ENCODE measurements at places on chromosomes 7 and 10.

- no peak for DNase-seq
These were observed 148.0 kb downstream of the TSPAN12 start for GRCh38 chr7:120709972-120710320.

GRCh38 chr7:123360631-123361030 lies 160.9 kb upstream of the SLC13A1 start:
- no peak for DNase-seq

GRCh38 chr7:73831834-73832651 lies 1.2 kb downstream of the CLDN4 start:
- no peak for DNase-seq

GRCh38 chr7:14206121-14206520 lies 216.7 kb upstream of the ETV1 start:
- DNase-seq, result no peak

- no peak for DNase-seq
These were observed 32.0 kb downstream of the ANTXRL start for GRCh38 chr10:46318799-46319198.

GRCh38 chr10:11020548-11020942 lies 2.9 kb downstream of the CELF2 start:
- DNase-seq, result no peak

GRCh38 chr10:131534836-131535235 lies 223.3 kb upstream of the TCERG1L start:
- DNase-seq, result no peak

GRCh38 chr10:58868736-58869435 lies 307.6 kb upstream of the PHYHIPL start:
- no peak for DNase-seq

DNA sequence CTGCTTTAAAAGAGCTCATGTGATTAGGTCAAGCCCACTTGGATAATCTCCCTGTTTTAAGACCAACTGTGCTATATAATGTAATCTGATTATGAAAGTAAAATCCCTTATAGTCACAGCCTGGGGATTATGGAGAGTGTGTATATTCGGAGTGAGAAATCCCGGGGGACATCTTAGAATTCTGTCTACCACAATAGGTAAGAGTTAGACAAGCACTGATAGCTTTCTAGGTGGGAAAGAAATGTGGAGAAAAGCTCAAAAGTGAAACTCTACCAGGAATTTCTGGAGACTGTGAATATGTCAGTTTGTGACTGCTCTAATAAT lies 2.9 kb upstream of the VCL start:
- DNase-seq, result no peak

- DNase-seq, result no peak
These were observed 92.8 kb downstream of the VIPR2 start for GRCh38 chr7:159051916-159052315.

DNA sequence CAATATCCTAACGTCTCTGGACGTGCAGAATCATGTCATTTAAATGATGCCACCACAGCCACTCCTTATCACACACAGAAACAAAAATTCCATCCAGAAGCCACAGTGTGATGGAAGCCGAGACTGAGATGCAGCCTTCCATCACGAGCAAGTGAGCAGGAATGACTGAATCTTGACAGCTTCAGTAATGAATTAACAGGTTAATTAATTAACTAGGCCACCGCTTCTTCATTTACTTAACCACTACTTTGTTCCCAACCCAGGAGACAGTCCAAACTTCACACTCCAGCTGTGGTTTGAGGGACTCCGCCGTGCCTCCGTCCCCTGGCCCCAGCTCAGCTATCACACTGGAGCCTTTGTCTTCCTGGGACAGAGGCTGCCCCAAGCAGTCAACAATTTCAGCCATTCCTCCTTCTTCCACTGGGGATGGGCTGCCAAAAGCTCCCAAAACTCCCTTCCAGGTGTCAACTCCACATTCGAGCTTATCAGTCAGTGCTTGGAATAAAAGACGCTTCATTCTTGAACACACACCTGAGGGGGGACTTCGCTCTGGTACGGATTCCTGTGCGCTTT lies 65.9 kb downstream of the FGFR2 start:
- DNase-seq, result no peak

DNA sequence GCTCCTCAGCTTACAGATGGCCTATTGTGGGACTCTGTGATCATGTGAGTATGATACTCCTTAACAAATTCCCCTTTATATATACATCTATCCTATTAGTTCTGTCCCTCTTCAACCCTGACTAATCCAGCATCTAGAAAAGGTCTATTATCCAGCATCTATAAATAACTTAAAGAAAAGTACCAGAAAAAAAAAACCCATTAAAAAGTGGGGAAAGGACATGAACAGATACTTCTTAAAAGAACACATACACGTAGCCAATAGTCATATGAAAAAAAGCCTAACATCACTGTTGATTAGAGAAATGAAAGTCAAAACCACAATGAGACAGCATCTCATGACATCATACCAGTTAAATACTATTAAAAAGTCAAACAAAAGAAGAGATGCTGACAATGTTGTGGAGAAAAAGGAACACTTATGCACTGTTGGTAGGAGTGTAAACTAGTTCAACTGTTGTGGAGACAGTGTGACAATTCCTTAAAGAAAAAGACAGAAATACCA lies 549.5 kb upstream of the GRM3 start:
- no peak for DNase-seq

GRCh38 chr7:727806-728460 lies 852 bp upstream of the PRKAR1B start:
- no peak for DNase-seq

GRCh38 chr7:38367301-38367890 lies 94.0 kb upstream of the TARP start:
- DNase-seq, result no peak

DNA sequence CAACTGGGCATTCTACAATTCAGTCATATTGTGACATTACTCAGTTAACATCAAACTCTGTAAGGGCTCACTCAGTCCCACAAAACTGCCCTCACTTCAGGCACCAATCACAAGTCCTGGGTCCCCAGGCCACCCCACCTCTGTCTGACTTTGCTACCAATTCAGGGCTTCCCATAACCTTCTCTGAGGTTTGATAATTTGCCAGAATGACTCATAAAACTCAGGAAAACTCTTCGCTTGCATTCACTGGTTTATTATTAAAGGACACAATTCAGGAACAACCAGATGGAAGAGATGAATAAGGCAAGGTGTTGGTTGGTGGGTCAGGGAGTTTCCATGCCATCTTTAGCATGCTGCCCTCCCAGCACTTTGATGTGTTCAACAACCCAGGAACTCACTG lies 41.3 kb downstream of the AVL9 start:
- no peak for DNase-seq

DNA sequence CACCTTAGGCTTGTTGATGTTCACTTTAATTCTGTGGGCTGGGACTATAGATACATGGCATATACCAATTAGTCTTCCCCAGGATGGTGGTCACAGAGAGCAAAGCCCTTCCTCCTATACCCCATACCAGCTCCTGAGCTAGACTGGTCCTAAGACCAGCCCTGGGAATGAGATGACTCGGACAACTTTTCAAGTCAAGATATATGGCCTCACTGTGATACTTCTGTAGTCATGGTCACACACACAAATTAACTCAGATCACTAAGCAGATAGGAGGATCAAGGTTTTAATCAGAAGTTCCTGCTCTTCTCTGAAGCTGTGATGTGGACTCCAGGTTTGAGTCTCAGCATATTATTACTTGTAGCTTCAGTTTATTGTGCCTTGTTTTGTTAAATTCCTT lies 53.1 kb downstream of the SLK start:
- DNase-seq, result no peak

- peak; percentile 72 for DNase-seq
These were observed 87.4 kb upstream of the TNS3 start for GRCh38 chr7:47669178-47669891.

- DNase-seq, result no peak
These were observed 211.0 kb downstream of the TCF7L2 start for GRCh38 chr10:113161066-113161465.

- no peak for DNase-seq
These were observed 4.6 kb upstream of the TMEM139 start for GRCh38 chr7:143280160-143280559.

DNA sequence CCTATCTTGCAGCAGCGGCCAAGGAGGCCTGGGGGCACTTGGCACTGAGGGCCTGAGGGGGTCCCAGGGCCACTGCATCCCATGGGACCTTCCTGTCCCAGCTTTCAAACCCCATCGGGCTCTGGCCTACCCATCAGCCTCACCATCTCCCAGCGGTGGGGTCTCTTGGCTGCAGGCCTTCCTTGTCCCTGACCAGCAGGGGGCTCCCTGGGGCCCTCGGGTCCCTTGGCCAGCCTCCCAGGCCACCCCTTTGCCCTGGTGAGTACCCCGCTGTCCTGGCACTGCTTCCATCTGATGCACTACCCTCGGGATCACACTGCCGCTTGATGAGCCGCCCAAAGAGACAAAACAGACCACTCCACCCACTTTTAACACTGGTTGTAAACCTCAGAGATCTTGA lies 43.5 kb downstream of the YKT6 start:
- DNase-seq, result no peak

DNA sequence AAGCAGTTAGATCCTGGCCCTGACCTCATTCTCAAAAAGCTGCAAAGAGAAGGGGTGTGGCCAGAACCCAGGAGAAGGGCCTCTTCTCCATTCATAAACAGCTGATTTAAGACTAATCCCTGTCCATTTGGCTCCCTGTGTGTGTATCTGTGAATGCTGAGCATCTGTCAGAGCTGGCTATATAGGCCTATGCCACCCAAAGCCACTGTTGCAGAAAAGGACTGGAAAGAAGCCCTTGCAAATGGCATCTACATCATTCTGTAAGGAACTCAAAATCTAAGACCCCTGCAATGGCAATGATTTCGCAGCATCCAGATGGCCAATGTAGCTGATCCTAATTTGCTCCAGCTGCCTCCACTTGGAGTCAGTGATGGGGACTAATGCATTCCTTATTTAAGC lies 384.5 kb downstream of the KCNMA1 start:
- DNase-seq, result no peak

GRCh38 chr10:104123397-104123796 lies 1.4 kb downstream of the SFR1 start:
- no peak for DNase-seq

- no peak for DNase-seq
These were observed 643.2 kb downstream of the PHTF2 start for GRCh38 chr7:78441737-78442136.

GRCh38 chr7:138226001-138226476 lies 149.8 kb downstream of the AKR1D1 start:
- DNase-seq, result peak; percentile 57

DNA sequence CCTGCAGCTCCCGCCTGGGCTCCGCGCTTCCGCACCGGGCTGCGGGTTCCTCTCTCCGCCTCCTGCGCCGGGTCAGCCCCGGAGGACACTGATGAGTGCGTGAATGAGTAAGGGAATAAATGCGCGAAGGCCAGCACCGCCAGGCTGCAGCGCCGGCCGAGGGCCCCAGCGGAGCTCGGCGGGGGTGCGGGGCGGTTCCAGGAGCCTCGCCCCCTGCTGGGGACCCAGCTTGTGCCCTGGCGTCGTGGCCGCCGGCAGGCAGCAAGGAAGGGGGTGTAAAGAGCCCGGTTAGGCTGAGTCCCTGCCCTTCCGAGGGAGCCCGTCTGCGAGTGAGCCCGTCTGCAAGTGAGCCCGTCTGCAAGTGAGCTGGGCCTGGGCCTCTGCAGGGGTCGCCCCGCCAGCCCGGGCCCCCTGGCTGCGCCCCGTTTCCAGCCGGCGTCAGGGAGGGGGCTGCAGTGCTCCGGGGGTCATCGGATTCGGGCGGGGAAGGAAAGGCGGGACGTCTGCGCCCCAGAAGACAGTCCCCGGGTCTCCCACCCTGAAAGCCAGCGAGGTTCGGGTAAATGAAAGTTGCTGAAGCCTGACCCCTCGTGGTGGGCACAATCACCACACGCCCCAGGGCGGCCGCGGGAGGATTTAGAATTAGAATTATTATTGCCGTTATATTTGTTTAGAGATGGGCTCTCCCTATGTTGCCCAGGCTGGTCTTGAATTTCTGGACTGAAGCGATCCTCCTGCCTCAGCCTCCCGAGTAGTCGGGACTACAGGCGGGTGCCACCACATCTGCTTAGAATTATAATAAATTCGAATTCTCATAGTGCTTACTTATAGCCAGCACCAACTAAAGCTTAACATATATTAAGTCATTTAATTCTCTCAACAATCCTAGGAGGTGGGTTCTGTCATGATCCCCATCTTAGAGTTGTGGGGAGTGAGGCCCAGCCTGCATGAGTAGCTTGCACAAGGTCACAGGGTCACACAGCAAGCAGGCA lies 8.6 kb upstream of the CRYGN start:
- no peak for DNase-seq

DNA sequence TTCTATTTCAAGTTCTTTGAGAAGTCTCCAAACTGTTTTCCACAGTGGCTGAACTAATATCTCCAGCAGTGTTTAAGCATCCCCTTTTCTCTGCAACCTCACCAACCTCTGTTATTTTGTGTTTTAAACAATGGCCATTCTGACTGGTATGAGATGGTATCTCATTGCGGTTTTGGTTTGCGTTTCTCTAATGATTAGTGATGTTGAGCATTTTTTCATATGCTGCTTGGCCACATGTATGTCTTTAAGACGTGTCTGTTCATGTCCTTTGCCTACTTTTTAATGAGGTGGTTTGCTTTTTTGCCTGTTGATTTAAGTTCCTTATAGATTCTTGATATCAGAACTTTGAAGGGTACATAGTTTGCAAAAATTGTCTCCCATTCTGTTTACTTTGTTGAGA lies 156.6 kb upstream of the IMMP2L start:
- DNase-seq, result no peak

GRCh38 chr10:89269433-89270152 lies 18.0 kb upstream of the LIPA start:
- no peak for DNase-seq

DNA sequence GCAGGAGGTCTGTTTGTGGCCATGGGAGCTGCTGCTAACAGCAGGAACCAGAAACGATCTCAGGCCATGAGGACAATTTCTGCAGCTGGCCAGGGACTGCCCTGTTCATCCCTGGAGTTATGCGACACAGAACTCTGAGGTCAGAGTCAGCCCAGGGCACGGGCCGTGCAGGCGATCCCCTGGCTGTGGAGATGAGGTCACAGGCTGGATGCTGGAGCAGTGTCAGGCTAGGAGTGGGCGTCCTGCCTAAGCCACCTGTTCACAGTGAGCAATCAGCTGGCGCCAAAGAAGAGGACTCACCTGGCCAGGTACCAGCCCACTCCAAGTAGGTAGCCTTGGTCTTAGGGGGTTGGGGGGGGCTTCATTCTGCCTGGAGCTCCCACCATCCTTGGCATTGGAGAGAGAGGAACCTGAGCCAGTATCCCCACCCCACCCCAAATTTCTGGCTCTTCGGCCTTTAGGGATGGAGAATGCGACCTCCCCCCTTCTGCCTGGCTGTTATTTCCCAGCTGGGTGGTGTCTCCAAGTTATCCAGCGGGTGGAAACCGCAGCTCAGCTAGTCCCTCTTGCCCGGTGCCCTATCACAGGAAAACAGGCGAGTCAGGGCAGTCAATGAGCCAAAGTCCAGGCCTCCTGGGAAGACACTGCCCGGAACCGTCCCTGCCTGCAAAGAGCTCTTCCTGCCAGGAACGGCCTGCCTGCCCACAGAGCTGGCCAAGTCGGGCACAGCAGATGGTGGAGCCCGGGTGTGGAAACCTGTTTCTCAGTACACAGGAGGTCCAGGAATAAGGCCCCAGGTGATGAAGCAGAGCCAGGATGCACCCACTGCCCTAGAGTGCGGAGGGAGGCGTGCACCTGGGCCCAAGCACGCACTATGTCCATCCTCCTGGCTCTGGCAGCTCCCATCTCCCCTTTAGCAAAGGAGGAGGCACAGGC lies 1.8 kb upstream of the TTYH3 start:
- no peak for DNase-seq

Measured in right renal pelvis (tissue), 4 donors.